ENCODE measurements at places on chromosomes 3 and 15. TPM values are rescaled to one million over a fixed set of nuclear protein-coding genes. Genes with fewer than 3 reads are reported as not detected.

Gene PGBD4
- 2.5 TPM for polyA plus RNA-seq

DNA sequence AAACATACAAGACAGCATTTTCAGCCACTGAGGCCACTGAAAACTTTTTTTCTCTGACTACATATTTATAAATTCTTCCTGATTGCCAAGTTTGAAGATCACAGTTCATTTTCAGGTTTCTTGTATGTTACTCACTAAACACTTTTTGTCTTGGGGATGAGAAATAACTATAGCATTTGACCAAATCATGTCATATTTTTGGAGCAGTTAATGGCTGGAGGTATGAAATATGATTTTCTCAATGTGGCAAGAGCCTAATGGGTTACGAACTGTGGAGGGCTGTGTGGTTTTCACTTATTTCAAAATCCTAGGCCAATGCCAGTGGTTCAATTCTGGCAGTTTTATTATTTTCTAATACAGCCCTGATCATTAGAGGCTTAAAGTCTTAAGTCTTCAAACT lies 64.4 kb downstream of the USP13 start:
- no peak for DNase-seq

Gene MAGI1
- 0.10 TPM for polyA plus RNA-seq

Gene KCNMB2
- not detected for polyA plus RNA-seq

DNA sequence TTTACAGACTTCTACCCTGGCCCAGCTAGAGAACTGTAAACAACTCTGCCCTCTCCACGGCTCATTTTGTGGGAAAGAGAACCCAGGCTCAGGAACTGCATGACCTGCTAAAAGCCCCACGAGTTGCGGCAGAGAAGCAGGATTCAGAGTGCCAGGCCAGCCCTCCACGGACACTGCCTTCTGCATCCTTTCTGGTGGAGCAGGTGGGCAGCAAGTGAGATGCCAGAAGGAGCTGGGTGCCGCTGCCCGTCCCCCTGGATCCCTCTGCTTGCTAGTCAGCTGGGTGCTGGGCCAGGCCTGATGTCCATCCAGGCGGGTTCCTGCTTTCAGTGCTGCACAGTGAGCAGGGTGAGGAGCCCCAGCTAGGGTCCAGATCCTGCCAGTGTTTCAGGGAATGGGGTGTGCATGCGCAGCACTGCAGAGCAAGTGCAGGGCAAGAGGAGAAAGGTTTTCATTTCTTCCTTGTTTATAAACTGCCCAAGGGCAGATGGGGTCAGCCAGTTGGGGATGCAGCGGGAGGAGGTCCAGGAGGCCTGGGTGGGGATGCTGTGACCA lies 5.2 kb upstream of the RAB43 start:
- DNase-seq: no peak

Data from B cell (primary cell).